Mucosa of gallbladder (tissue), 1 donor: ENCODE measurements at places on chromosomes 7 and 10. TPM values are rescaled to one million over a fixed set of nuclear protein-coding genes. Genes with fewer than 3 reads are reported as not detected.

Gene KCND2
- 6.0 TPM for total RNA-seq

Gene GRID2IP
- 0.86 TPM for total RNA-seq

Gene CHST15
- 23.5 TPM for total RNA-seq

Gene DYNC1I1
- total RNA-seq: 2.7 TPM

Gene HTR7
- total RNA-seq: 1.2 TPM

Gene RARRES2
- total RNA-seq: 143 TPM

Gene ARMC3
- 0.52 TPM for total RNA-seq

Gene PNLIP
- 5.4 TPM for total RNA-seq

Gene NAT16
- not detected for total RNA-seq

Gene ADAM22
- total RNA-seq: 1.8 TPM

Gene KAZALD1
- 3.8 TPM for total RNA-seq

Gene AGFG2
- 102 TPM for total RNA-seq

Gene PPP1R3C
- 47.6 TPM for total RNA-seq

Gene TBXAS1
- total RNA-seq: 40.9 TPM

Gene EPHA1
- total RNA-seq: 38.0 TPM

Gene TCAF1
- total RNA-seq: 64.5 TPM

Gene OPALIN
- total RNA-seq: not detected

Gene MSS51
- total RNA-seq: 2.0 TPM

Gene TAS2R16
- total RNA-seq: not detected

Gene MUC3A
- 230 TPM for total RNA-seq

Gene HOXA5
- total RNA-seq: 0.81 TPM

Gene LRRC17
- total RNA-seq: 10.6 TPM

Gene GSTO1
- 95.0 TPM for total RNA-seq

Gene CALML5
- not detected for total RNA-seq

Gene CDC14C
- not detected for total RNA-seq
